Astrocyte (in vitro differentiated cells and primary cell): ENCODE measurements at places on chromosomes 2 and 18. TPM values are rescaled to one million over a fixed set of nuclear protein-coding genes. Genes with fewer than 3 reads are reported as not detected.

UPP2 gene
- total RNA-seq = not detected in 2 replicates

- peak overlapping the region; percentile 71 for H3K27ac ChIP-seq
- H3K4me3 ChIP-seq = no peak overlapping the region
- no peaks in the 10 kb centered on the region for H3K27me3 ChIP-seq
- H3K36me3 ChIP-seq = no peaks in the 10 kb centered on the region
- H3K4me1 ChIP-seq = peaks cover 32% of the 10 kb centered on the region
These were observed 285.1 kb downstream of the TMX3 start for GRCh38 chr18:68429841-68430240.

DNA sequence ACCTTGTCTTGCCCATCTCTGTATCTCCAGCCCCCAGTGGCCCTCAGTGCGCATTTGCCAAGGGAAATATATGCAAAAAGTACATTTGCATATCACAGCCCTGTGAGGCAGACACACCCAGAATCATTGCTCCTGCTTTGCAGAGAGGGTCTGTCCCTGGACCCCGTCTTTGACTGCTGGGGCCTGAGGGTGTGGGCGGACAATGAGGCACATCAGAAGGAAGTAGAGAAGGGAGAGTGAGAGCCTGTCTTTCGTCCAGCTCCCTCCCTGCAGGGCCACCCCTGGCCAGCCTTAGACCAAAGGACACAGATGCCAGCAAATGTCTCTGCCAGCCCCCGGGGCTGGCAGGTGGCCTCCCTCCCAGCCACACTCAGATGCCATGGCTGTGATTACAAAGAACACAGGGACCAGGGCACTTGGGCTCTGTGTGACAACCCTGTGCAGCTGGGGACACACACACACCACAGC, 516.2 kb upstream of the MYT1L start:
- H3K36me3 ChIP-seq = no peaks in the 10 kb centered on the region
- DNase-seq = no peak
- H3K4me3 ChIP-seq = no peak overlapping the region
- H3K4me1 ChIP-seq = no peaks in the 10 kb centered on the region
- H3K27me3 ChIP-seq = no peaks in the 10 kb centered on the region

GRCh38 chr18:11175266-11175979, 26.1 kb upstream of the PIEZO2 start:
- H3K36me3 ChIP-seq = no peaks in the 10 kb centered on the region
- peak; percentile 74 for DNase-seq
- H3K4me1 ChIP-seq = peaks cover 17% of the 10 kb centered on the region
- H3K27me3 ChIP-seq = no peaks in the 10 kb centered on the region

DNA sequence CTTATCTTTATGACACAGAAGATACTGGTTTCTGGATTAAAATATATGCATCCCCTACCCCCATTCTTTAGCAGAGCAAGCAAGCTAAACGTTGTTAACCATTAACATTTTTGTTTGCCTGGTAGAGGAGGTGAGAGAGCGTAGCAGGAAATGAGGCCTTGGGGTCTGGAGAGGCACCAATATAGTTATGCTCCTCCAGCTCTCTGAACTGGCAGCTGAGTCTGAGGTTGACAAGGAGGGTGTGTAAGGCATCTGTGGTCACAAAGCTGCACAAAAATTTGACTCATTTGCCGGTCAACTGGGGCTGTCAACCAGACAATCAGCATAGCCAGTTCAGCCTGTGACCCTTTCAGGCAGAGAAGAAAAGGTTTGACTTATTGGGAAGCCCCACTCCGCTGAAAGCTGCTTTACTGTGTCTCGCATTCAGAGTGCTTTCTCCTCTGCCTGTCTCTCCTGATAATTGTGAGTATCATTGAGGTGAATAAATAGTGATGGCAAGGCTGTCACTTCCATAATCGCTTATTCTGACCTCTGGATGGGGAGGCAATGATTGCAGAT, 647.5 kb upstream of the SETBP1 start:
- no peaks in the 10 kb centered on the region for H3K36me3 ChIP-seq
- no peaks in the 10 kb centered on the region for H3K27me3 ChIP-seq
- no peak overlapping the region for H3K4me3 ChIP-seq
- H3K4me1 ChIP-seq = no peaks in the 10 kb centered on the region
- no peak overlapping the region for H3K27ac ChIP-seq
